ENCODE measurements at places on chromosomes 3 and 15.

DNA sequence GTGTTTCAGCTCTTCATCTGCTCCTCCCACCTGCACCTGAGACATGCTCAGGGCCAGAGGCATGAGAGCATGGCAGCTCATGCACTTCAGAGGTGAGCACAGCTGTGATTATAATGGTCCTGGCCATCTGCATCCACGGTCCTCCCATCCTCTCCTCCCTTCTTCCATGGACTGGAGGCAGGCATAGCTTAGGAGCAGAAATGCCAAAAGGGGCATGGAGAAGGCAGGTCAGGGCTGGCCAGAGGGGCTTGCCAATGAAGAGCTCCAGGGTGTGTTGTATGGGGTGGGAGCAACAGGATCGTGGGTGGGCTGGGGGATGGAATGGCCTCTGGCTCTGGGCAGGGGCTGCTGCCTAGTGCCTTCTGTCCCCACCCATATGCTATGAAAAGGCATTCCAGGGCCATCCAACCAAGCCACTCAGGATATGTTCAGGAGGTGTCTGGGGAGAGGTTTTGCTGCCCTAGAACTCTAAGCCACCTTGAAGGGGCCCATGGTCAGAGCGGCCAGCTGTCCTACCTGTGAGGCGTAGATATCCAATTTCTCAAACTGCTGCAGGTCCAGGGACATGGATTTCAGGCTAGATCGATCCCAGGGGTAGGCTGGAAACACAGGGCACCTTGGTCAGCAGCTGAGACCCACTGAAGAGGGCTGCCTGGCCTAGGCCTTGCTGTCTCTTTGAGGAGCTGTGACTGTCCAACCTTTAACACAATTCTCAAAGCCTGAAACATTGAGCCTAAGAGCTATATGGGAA lies 26.1 kb downstream of the KY start:
- no peak for DNase-seq

GRCh38 chr3:150543128-150543527 lies 3.2 kb downstream of the SERP1 start:
- DNase-seq, result no peak

DNA sequence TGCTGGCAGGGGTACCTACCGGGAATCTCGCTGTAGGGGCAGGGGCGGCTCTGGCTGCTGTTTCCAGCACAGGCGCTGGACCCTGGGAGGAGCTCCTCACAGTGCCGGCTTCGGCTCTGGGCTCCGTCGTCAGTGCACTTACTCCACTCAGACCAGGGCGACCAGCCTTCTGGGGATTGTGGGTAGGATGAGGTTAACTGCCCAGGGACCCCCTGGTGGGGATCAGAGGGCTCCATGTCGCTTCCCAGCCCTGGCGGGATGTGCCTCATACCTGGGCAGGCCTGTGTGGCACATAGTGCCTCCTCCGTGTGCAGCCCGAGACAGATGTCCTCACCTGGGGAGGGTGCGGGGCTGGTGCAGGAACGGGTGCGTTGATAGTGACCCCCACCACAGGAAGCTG lies 115.7 kb downstream of the SEMA5B start:
- no peak for DNase-seq

DNA sequence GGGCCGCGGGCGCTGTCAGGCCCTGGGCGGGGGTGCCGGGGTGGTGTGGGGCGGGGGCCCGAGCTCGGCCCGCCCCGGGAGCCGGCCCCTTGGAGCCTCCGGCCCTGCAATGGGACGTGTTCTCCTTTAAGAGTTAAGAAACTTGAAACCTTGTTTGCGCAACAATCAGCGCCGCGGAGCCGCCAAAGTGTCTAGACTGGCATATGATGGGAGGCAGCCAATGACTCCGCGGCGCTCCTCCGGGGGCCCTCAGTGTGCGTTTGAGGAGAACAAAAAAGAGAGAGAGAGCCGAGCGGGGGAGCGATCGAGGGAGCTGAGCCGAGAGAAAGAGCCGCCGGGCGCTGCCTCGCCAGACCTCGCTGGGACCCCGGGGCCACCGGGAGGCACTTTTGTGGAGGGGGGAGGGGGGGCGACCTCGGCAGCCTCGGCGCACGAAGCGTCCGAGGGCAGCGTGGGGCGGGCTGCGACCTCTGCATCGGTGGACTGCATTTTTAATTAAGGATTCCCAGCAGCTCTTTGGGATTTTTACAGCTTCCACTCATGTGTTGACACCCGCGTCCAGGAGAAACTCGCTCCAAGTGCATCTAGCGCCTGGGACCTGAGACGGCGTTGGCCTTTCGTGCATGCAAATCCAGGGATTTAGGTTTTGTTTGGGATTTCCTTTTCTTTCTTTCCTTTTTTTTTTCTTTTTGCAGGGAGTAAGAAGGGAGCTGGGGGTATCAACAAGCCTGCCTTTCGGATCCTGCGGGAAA lies at the start of gene SMAD6:
TSS of gene SMAD6 (plus strand) at position 202 of the 752 bp plus-strand sequence. CDS start 1,023 bp downstream, outside the sequence.
- DNase-seq, result peak; percentile 100

DNA sequence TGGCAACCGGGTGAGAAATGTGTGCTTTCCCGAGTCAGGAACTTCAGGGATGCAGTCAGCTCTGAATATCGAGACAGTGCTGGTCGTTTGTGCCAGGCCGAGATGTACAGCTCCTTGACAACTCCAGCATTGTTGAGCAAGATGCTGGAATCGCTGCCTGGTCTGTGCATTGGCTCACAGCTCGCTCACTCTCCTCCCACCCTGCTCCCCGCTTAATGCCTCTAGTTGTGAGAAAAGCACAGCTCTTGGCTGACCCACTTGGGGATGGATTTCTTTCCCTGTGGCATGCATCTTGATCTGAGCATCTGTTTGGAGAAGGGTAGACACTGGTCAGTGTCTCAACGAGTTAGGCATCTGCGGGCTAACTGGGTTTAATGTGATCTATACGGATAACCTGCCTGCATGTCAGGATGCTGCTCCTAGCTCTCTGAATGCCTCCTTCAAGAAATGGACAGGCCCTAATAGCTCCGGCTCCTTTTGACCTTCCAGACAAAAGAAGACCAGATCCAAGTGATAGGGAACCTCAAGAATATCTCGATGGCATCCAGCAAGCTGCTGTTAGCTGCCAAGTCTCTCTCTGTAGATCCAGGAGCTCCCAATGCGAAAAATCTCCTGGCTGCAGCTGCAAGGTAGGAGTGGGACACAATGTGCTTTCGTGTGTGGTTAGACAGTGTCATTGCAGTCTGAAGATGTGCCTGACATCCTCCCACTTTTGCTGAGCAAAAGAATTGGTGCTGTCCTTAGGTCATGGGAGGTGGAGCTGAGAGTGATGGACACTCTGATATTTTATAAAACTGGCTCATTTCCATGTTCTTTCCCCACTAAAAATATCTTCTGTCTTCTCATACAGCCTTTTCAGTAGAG lies 302.2 kb upstream of the TPM1 start:
- no peak for DNase-seq

DNA sequence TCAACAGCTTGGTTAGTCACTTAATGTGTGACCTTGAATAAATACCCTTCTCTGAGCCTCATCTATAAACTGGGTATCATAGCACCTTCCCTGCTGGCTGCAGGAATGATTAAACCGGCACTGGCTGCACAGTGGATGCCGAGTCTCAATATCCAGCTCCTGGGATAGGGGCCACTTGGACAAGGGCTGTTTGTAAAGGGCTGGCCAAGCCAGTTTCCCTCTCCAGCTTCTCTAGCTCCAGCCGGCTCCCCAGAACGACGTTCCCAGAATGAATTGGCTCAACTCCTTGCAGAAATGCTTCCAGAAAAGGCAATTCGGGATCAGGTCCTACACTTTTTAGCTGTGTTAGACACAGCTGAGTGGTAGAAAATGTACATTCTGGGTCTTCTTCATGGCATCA lies 58.8 kb downstream of the LSM3 start:
- DNase-seq, result no peak

GRCh38 chr3:31680072-31680870 lies 147.5 kb downstream of the STT3B start:
- no peak for DNase-seq

DNA sequence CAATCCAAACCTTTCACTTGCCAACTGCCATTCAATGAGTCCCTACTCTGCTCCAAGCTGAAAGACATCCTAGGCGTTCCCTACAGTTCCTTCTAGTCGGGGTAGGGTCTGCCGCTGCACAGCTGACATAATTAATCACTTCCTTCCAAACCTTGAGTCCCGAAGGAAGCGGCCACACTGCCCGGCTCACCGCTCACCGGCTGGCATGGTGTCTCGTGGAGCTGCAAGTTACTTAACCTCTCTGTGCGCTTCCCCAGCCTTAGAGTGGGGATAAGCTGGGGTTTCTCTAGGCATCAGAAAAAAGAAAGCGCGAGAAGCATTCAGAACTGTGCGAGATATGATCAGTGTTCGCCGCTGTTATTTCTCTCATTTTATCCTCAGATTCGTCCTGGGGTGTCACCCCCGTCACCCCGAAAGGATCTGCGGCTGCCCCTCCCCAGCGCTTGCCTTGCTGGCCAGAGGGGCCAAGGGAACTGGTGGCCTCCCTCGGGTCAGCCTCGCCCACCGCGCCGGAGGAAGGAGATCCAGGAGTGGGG lies 748 bp downstream of the MRPS25 start:
- peak; percentile 67 for DNase-seq

- DNase-seq, result peak; percentile 19
Measured at GRCh38 chr3:24688446-24689148, 193.9 kb upstream of the THRB start.

DNA sequence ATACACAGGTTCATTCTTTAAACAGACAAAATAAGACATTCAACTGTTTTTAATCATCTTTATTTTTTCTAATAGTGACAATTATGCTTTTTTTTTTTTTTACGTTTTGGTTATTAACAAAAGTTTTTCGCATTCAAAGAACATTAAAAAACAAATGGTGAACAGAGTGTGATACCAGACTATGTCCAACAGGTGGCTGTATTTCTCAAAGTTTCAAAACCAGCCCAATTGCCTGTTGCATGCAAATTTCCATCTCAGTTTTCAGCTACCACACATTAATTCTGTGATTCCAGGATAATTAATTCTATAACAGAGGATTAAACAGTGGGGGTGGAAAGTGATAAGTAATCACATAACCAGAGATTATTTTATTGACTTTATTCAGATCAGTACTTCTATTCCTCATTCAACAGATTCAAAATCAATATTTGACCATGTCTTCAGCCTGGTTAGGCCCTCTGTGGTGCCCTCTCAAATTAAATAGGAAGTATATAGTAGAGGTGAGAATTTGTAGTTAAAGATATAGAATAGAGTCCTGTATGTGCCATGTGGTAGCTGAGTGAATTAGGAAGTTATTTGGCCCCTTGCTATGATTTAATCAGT lies 122.2 kb upstream of the DCBLD2 start:
- peak; percentile 84 for DNase-seq

- DNase-seq, result peak; percentile 52
Measured at GRCh38 chr3:104825116-104825515, 541.6 kb upstream of the ALCAM start.

DNA sequence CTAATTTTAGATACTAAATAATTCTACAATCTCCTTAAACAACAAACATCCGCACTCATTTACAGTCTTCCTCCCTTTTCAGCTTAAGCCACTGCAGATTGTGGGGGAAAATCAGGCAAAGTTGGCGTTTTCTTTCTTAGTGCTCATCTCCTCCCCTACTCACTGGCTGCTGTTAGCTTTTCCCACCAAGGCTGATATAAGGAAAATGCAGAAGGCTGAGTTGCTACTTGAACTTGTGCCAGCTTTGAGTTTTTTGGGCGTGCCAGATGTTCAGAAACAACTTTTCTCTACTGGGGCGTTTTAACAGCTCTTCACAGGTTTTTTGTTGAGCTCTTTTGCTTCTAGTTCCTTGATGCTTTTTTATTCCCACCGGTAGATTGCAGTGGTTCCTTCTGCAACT lies 222.0 kb downstream of the PYDC2 start:
- DNase-seq, result no peak

DNA sequence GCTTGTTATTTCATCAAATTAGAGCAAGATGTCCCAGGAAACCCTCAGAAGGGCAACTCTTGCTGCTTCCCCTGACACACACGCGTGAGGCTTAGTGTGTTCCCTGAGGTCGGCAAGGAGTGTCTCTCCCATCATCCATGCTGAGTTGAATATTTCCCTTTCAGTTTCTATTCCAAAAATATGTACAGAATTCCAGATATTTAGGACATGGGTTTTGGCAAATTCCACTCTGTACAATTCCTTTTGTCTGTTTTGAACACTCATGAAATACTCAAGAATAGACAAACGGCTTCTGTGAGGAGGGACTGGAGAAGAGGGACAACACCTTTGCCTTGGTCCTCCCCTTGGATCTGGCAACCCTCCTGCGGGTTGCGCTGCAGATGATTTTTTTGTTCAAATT lies 138.0 kb downstream of the DUT start:
- peak; percentile 44 for DNase-seq

- peak; percentile 33 for DNase-seq
Measured at GRCh38 chr15:63086947-63087346, 34.7 kb upstream of the LACTB start.

GRCh38 chr3:31550452-31551251 lies 17.9 kb downstream of the STT3B start:
- peak; percentile 66 for DNase-seq

GRCh38 chr3:112303764-112304325 lies 9.8 kb upstream of the SLC9C1 start:
- peak; percentile 42 for DNase-seq

GRCh38 chr3:127760361-127760760 lies 62.0 kb downstream of the MGLL start:
- no peak for DNase-seq

- peak; percentile 90 for DNase-seq
Measured at GRCh38 chr15:67107014-67107812, 41.8 kb downstream of the SMAD3 start.

GRCh38 chr3:196284396-196284795 lies 3.1 kb downstream of the PCYT1A start:
- DNase-seq, result peak; percentile 40

GRCh38 chr3:178022599-178022998 lies 513.6 kb upstream of the KCNMB2 start:
- DNase-seq, result peak; percentile 38

DNA sequence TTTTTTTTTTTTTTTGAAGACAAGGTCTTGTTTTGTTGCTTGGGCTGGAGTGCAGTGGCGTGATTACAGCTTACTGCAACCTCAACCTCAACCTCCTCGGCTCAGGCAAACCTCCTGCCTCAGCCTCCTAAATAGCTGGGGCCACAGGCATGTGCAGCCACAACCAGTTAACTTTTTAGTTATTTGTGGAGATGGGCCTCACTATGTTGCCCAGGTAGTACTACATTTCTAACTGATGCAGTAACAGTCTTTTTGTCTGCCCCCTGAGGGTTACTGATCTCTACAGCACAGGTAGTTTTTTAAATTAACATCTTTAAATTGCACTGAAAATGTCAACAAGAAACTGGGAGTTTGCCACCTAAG lies 3.4 kb upstream of the LMLN start:
- DNase-seq, result no peak

- DNase-seq, result peak; percentile 28
Measured at GRCh38 chr15:87365186-87365585, 891.4 kb downstream of the NTRK3 start.

- peak; percentile 27 for DNase-seq
Measured at GRCh38 chr3:46860017-46860809, 3.0 kb downstream of the MYL3 start.

- DNase-seq, result no peak
Measured at GRCh38 chr15:62619526-62619925, 423.0 kb upstream of the TPM1 start.

- DNase-seq, result peak; percentile 54
Measured at GRCh38 chr15:63043335-63044076, 959 bp downstream of the TPM1 start.

All from adipocyte (in vitro differentiated cells).